NCI-H226 (cell line): ENCODE measurements at places on chromosomes 7 and 10.

- no peak for DNase-seq
Observed at GRCh38 chr10:26432938-26433337, 5.2 kb upstream of the APBB1IP start.

DNA sequence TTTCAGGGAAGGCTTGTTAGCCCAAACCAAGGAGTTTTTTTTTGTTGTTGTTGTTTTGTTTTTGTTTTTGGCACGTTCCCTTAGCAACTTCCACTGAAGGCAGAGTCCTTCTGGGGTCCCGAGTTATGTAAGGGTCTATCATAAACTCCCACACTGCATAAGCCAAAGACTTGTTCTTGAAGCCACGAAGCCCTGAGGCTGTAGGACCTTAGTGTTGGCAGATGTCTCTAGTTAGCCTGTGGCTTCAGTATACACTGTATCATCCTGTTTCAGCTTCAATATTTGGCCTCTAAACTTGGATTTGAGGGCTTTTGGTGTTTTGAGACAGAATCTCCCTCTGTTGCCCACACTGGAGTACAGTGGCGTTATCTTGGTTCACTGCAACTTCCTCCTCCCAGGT, 13.6 kb downstream of the KPNA7 start:
- no peak for DNase-seq

DNA sequence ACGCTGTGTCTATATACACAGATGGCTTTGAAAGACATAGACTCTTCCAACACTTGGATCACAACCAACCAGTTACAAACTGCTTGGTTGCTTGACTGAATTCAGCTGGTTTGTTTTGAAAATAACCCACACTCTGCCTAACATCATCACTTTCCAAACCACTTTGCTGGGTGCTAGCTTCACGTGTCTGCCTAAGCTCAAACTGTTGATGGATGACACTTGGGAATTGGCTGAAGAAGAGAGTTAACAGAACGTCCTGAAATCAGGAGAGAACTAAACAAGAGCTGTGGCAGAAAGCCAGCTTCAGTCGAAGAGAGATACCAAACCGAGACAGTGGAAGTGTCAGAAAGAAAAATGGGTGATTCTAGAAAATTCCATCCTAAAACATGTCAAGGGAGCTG, 420.8 kb upstream of the AUTS2 start:
- peak; percentile 38 for DNase-seq

- peak; percentile 96 for DNase-seq
Observed at GRCh38 chr7:24756545-24757352, 515 bp downstream of the GSDME start.
